PC-9 (cell line): ENCODE measurements at places on chromosomes 3 and 15. TPM values are rescaled to one million over a fixed set of nuclear protein-coding genes. Genes with fewer than 3 reads are reported as not detected.

Gene ACAN
- total RNA-seq, result not detected in 2 replicates

Gene MYZAP
- total RNA-seq, result 3.5 and 5.9 TPM in 2 replicates

Gene NECTIN3
- 11.9 and 14.0 TPM in 2 replicates for total RNA-seq

Gene DUOXA1
- 0.33 and 0.75 TPM in 2 replicates for total RNA-seq

Gene VGLL3
- 20.5 and 26.8 TPM in 2 replicates for total RNA-seq

Gene MASP1
- total RNA-seq, result not detected in 2 replicates

Gene FAM81A
- 7.0 TPM in 2 replicates for total RNA-seq

Gene CLDN16
- 0.20 and 0.46 TPM in 2 replicates for total RNA-seq

Gene RLBP1
- not detected in 2 replicates for total RNA-seq

Gene TRPC1
- total RNA-seq, result 3.8 and 6.9 TPM in 2 replicates

Gene HTR3E
- total RNA-seq, result not detected in 2 replicates

Gene PLA2G4E
- not detected in 2 replicates for total RNA-seq

Gene FOXL2NB
- total RNA-seq, result 0.09 and 0.18 TPM in 2 replicates

Gene OR4F6
- total RNA-seq, result not detected in 2 replicates

Gene BNC1
- 0.70 and 0.83 TPM in 2 replicates for total RNA-seq

Gene MAGEL2
- not detected in 2 replicates for total RNA-seq

Gene FILIP1L
- 12.0 and 16.8 TPM in 2 replicates for total RNA-seq

Gene MAGI1
- 23.3 and 24.1 TPM in 2 replicates for total RNA-seq

Gene GOLGA8J
- not detected in 2 replicates for total RNA-seq

Gene MYO5C
- 35.6 and 41.1 TPM in 2 replicates for total RNA-seq

Gene SLITRK3
- total RNA-seq, result not detected in 2 replicates

Gene GOLGA6L4
- total RNA-seq, result 1.8 and 2.3 TPM in 2 replicates

Gene MORC1
- not detected in 2 replicates for total RNA-seq

Gene TRPM1
- total RNA-seq, result not detected in 2 replicates

Gene ZBTB20
- total RNA-seq, result 23.4 and 26.5 TPM in 2 replicates

Gene GPR27
- not detected in 2 replicates for total RNA-seq

Gene CCR1
- 0.28 TPM in 1 of 2 replicates, not detected in the other for total RNA-seq

Gene ISLR2
- 0.15 and 0.25 TPM in 2 replicates for total RNA-seq

Gene ANKUB1
- not detected in 2 replicates for total RNA-seq

Gene MESP2
- total RNA-seq, result 1.3 and 2.4 TPM in 2 replicates

Gene STAC
- 14.7 and 17.6 TPM in 2 replicates for total RNA-seq

Gene WWTR1
- 73.5 and 85.3 TPM in 2 replicates for total RNA-seq

Gene PLSCR2
- not detected in 2 replicates for total RNA-seq

Gene RPP25
- 14.9 and 19.6 TPM in 2 replicates for total RNA-seq

Gene LSMEM2
- 0.35 and 0.55 TPM in 2 replicates for total RNA-seq

Gene TM6SF1
- total RNA-seq, result not detected in 2 replicates

Gene GOLGA8H
- total RNA-seq, result not detected in 2 replicates

Gene STAB1
- total RNA-seq, result 0.04 TPM in 1 of 2 replicates, not detected in the other

Gene CEMIP
- total RNA-seq, result 0.58 and 0.61 TPM in 2 replicates

Gene P2RY14
- total RNA-seq, result not detected in 2 replicates

Gene CHL1
- total RNA-seq, result not detected in 2 replicates

Gene C3orf62
- 6.9 and 12.4 TPM in 2 replicates for total RNA-seq

Gene GOLGA6D
- total RNA-seq, result not detected in 2 replicates

Gene SI
- not detected in 2 replicates for total RNA-seq

Gene COL8A1
- 6.6 and 8.1 TPM in 2 replicates for total RNA-seq

Gene LIPC
- not detected in 2 replicates for total RNA-seq

Gene PIF1
- 54.8 and 67.6 TPM in 2 replicates for total RNA-seq

Gene XCR1
- total RNA-seq, result 0.13 and 0.18 TPM in 2 replicates

Gene GPD1L
- total RNA-seq, result 10.3 and 11.2 TPM in 2 replicates

Gene SYNM
- total RNA-seq, result 2.2 and 2.4 TPM in 2 replicates

Gene RRP9
- total RNA-seq, result 23.4 and 23.9 TPM in 2 replicates

Gene CPNE4
- 0.10 and 0.22 TPM in 2 replicates for total RNA-seq

Gene KLHL18
- 16.0 and 21.9 TPM in 2 replicates for total RNA-seq
